ENCODE measurements at places on chromosomes 2 and 18.

- DNase-seq, result peak; percentile 76
These were observed 54.6 kb upstream of the GPR17 start for GRCh38 chr2:127591221-127591923.

DNA sequence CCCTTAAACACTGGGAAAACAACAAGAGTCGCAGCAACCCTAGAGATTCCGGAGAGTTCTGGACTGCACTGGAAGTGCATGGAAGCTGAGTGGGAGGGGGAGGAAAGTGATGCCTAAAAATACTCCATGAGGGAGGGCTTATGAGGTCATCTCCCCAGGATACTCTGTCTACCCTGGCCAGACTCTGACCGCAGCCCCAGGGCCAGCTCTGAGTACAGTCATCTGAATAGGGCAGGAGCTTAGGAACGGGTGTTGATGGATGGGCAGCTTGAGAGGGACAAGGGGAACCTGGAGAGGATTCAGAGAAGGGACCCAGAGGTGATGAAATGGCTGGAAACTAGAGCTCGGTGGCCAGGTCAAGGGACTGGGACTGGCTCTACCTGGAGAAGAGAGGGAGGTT lies 79.3 kb upstream of the IGFBP5 start:
- DNase-seq, result no peak

DNA sequence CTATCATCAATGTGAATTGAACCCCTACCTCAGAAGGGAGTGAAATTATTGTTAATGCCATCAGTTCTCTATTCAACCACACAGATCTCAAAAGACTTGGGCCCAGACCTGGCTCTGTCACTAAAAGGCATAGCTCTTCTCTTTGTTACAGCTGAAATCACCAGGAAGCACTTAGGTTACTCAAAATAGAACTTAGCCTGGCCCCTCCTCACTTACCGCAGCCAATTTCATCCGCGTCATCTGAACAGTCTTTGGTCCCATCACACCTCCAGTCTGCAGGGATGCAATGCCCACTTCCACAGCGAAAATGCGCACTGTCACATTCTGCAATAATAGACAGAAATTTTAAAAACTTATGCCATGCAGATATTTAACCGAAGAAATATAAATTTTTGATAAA lies 41.8 kb downstream of the LRP2 start:
- DNase-seq, result no peak

GRCh38 chr2:39024833-39025232 lies 96.0 kb downstream of the SOS1 start:
- DNase-seq, result no peak

GRCh38 chr2:70919672-70920366 lies 15.9 kb upstream of the ATP6V1B1 start:
- peak; percentile 84 for DNase-seq

- no peak for DNase-seq
These were observed 437 bp downstream of the LDLRAD4 start for GRCh38 chr18:13218997-13219396.

DNA sequence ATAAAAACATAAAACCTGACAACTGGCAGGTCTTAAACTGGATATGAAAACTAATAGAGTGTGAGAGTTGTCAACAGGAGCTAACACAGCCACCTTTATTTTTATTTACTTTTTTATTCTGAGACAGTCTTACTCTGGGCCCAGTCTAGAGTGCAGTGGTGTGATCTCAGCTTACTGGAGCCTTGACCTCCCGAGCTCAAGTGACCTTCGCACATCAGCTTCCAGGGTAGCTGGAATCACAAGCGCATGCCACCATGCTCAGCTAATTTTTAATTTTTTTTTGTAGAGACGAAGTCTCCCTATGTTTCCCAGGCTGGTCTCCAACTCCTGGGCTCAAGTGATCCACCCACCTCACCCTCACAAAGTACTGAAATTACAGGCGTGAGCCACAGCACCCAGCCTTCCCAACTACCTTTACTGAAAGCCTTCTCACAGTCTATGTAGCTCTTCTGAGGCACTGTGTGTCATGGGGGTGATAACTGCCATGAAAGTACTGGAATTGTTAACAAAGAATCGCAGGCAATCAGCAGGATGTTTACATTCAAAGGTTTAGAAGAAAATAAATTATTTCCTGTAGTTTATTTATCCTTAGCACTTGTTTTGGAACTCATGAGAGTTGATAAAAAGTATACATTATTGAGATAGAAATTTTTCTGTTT lies 24.3 kb downstream of the GDF7 start:
- no peak for DNase-seq

- DNase-seq, result no peak
These were observed 849 bp upstream of the TMEM18 start for GRCh38 chr2:677959-678550.

- no peak for DNase-seq
These were observed 182.8 kb downstream of the ST6GAL2 start for GRCh38 chr2:106703161-106703560.

- DNase-seq, result peak; percentile 95
These were observed at the start of gene OTX1 for GRCh38 chr2:63050334-63051041. TSS of gene OTX1 (plus strand) at chr2:63050830. CDS start at chr2:63052991, 2,161 bp downstream.

DNA sequence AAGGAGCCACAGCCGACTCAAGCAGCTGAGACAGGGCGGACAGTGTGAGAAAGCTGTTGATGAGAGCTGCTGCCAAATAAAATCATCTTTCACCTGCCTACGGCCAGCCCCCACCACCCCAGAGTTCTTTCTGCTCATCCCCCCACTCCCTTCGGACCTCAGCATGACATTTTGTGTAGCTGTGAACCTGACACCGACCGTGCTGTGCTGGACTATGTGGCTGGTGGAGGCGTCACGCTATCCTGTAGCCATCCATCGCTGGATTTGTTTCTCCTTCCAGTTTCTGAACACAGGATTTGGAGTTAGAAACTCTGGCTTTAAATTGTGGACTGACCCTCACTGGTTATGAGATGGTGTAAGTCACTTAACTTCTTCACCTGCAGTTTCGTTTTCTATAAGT lies 317.3 kb downstream of the DCDC2C start:
- DNase-seq, result no peak

All from Caco-2 (cell line).